ENCODE measurements at places on chromosomes 12 and 14.
A peak's percentile ranks its signal among the peaks of the same experiment; 100 is the strongest.

- no peaks in the 10 kb centered on the region for H3K4me1 ChIP-seq
- no peaks in the 10 kb centered on the region for H3K36me3 ChIP-seq
- no peak for DNase-seq
- no peaks in the 10 kb centered on the region for H3K27me3 ChIP-seq
Measured at GRCh38 chr12:120984351-120984898, 6.1 kb downstream of the HNF1A start.

GRCh38 chr12:79710707-79711483, 20.1 kb upstream of the PAWR start:
- no peak overlapping the region for H3K4me3 ChIP-seq
- no peak for DNase-seq
- H3K27me3 ChIP-seq, result peaks cover 30% of the 10 kb centered on the region
- no peak overlapping the region for H3K27ac ChIP-seq
- H3K4me1 ChIP-seq, result no peaks in the 10 kb centered on the region
- H3K36me3 ChIP-seq, result no peaks in the 10 kb centered on the region

DNA sequence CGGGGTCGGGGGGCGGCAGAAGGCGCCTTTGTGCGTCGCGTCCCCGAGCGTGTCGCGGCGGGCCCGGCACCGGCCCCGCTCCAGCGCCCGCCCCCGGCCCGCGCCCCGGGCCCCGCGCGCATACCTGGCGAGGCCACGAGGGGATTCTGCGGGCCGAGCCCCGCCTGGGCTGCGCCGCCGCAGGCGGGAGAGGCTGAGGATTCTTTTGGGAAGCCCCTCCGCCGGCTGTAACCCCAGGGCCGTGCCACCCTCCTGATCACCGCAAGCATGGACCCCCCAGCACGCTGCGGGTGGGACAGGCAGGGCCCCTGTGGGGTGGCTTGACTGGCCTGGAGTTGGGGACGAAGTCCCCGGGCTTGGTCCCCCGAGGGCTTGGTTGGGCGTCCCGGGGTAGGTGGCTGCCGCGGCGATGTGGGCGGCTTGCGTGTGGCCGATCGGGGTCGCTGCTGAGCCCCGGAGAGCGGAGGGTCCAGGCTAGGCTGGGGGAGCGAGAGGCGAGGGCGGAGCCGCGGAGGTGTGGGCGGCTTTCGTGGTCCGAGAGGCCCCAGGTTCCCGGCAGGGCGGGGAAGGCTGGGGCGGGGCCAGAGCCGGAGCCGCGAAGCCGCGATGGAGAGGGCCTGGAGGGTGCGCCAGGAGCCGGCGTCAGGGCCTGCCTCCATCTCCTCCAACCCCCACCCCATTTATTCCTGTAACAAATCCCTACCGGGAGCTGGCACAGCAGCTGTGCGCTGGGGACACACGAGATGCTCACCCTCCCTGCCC, 28.4 kb upstream of the GPR132 start:
- H3K4me3 ChIP-seq, result peak overlapping the region; percentile 68
- H3K27ac ChIP-seq, result peak overlapping the region; percentile 62
- H3K36me3 ChIP-seq, result no peaks in the 10 kb centered on the region
- peaks cover 4% of the 10 kb centered on the region for H3K27me3 ChIP-seq
- peaks cover 23% of the 10 kb centered on the region for H3K4me1 ChIP-seq

- H3K4me1 ChIP-seq, result peaks cover under 1% of the 10 kb centered on the region
- H3K27me3 ChIP-seq, result no peaks in the 10 kb centered on the region
- DNase-seq, result no peak
Measured at GRCh38 chr12:66137937-66138336, 7.4 kb upstream of the LLPH start.

DNA sequence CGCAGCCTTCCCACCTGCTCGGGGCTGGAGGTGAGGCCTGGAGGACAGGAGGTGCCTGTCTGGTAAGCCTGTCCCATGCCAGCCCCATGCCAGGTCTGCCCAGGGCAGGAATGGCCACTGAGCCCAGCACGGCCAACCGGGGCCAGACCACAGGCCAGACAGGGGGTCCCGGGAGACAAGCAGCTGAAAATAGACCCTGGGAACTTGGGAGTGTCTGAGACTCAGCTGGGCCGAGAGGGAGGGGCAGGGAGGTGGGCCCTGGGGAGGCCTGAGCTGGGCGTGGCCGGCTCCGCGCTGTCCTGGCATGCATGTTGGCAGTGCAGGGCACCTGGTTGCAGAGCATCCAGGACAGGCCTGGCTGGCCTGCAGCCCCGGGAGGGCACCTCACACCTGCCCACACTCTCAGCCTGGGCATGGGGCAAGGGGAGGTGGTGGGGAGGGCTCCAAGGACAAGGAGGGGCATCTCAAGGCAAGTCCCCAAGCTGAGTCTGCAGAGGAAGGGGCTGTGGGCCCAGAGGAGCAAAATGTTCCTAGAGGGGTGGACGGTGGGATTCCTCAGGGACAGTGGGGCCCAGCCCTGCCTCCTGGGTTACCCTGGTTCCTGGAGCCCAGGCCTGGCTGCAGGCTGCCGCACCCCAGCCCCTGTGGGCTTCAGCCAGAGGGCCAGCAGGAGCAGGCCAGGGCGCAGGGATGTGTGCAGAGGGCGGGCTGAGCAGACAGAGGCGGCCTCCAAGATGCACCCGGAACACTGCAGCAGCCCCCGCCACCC, 3.2 kb upstream of the CRIP1 start:
- peaks cover 15% of the 10 kb centered on the region for H3K27me3 ChIP-seq
- peaks cover 48% of the 10 kb centered on the region for H3K4me1 ChIP-seq

DNA sequence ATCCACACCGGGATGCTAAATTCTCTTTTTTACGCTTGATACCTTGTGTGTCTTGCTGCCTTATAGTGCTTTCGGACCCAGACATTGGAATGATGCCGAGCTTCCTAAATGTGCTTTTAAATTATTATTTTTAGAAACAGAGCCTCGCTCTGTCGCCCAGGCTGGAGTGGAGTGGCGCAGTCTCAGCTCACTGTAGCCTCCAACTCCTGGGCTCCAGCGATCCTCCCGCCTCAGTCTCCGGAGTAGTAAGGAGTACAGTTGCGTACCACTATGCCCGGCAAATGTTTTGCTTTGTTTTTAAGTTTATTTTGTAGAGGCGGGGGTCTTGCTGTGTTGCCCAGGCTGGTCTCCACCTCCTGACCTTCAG, 489 bp upstream of the EML5 start:
- H3K27ac ChIP-seq, result peak overlapping the region; percentile 84
- H3K36me3 ChIP-seq, result no peaks in the 10 kb centered on the region
- peaks cover 20% of the 10 kb centered on the region for H3K4me1 ChIP-seq
- DNase-seq, result no peak
- peak overlapping the region; percentile 75 for H3K4me3 ChIP-seq

DNA sequence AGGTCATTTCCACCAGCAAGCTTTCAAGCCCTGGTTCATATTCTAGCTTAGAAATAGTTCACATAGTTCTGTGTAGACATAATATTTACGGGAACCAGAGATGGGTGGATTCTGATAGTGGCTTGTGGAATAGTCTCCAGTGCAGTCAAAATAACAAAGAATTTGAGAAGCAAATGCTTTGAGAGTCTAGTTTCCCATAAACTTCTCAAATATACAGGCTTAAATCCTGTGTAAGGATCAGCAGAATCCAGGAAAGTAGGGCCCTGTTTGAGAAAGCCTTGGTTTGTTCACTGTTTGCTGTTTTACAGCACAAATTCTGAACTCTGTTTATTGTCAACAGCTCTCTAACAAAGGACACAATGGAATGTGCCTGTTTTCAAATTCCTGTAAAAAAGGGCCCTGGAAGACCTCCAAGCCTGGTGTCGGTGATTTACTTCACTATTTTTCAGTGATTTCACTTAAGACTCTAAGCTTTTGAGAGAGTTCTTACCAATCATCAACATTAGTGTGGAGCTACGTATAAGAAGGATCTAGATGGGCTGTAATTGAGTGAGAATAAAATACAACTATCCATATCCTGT, 11.4 kb upstream of the FOS start:
- no peak overlapping the region for H3K4me3 ChIP-seq
- no peaks in the 10 kb centered on the region for H3K4me1 ChIP-seq
- DNase-seq, result no peak
- no peaks in the 10 kb centered on the region for H3K36me3 ChIP-seq
- H3K27ac ChIP-seq, result no peak overlapping the region

- no peak overlapping the region for H3K4me3 ChIP-seq
- peaks cover 5% of the 10 kb centered on the region for H3K27me3 ChIP-seq
- DNase-seq, result no peak
Measured at GRCh38 chr12:91023326-91024004, 18.7 kb upstream of the EPYC start.
